ENCODE measurements at places on chromosomes 12 and 14.

GRCh38 chr12:27003421-27004381 is 10.5 kb downstream of the TM7SF3 start:
- no peak for DNase-seq

- no peak for DNase-seq
Observed at GRCh38 chr14:59123531-59123930, 64.9 kb upstream of the DAAM1 start.

- DNase-seq: no peak
Observed at GRCh38 chr12:106455111-106455510, 97.6 kb downstream of the POLR3B start.

DNA sequence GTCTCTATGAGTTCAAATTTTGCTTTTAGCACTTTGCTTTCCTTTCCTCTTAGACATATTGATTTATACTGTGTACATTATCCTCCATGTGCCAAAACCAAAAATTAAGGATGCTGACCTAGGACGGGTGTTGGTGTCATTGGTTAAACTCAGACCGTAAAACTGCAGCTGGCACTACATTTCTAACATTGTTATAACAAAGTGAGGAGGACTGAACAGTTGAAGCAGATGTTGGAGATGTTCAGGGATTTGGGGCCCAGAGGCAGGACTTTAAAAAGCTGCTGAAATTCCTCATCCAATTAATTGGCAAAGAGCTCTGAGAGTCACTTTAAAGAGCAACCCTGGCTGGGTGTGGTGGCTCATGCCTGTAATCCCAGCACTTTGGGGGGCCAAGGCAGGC is 72.4 kb downstream of the TMTC1 start:
- DNase-seq: no peak

DNA sequence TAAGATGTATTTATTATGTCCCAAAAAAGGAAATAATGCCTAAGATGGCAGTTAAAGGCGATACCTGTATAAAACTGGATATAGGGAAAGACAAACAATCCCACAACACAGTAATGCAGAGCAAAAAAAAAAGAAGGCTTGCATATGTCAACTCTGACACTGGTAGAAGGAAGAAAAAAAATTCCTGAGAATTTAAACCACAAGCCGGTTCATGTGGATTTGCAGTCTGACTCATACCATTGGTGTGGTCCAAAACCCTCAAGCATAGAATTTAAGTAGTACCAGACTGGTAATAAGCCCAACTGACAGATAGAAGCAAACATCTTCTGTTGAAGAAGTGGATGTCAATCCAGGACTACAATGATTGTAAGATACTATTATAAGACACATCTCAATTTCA is 7.2 kb downstream of the DNAI7 start:
- no peak for DNase-seq

All from esophagus squamous epithelium (tissue), 5 donors.